Fibroblast of skin of left biceps (primary cell): ENCODE measurements at places on chromosomes 11 and 22.

DNA sequence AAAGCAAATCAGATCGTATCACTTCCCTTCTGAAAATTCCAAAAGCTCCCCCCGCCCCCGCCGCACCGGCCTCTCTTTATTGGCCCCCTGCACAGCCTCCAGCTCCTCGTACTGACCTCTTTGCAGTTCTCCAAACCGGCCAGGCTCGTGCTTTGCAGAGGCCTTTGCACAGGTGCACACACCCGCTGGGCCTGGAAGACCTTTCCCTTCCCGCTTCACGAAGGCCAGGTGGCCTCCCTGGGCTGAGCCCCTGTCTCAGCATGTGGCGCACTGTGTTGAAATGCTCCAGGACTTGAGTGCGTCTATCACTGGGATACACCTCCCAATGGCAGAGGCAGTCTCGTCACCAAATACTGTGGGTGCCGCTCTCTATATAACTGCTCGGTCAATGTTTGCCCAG is 13.2 kb upstream of the ADA2 start:
- DNase-seq, result no peak

- DNase-seq, result no peak
Observed at GRCh38 chr22:26161746-26162145, 7.5 kb upstream of the SEZ6L start.

- DNase-seq, result no peak
Observed at GRCh38 chr22:19774628-19775027, 14.1 kb downstream of the TBX1 start.

- DNase-seq, result no peak
Observed at GRCh38 chr22:50420581-50420980, 54.3 kb downstream of the SBF1 start.

DNA sequence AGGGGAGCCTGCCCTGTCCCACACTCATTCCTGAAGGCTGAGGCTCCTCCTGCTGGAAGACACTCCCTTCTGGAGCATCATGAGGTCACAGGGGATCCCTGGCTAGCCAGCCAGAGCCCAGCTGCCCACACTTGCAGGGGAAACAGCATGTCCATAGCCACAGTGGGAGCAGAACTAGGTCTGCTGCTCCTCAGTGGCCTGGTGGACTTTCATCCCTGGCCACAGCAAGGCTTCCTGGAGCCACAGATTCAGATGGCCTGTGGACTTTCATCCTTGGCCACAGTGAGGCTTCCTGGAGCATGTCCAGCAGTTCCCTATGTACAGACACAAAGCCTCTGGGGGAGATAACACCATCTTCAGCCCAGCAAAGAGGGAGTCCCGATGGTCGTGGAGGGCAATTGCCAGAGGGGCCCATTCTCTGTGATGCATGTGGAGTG is 5.9 kb upstream of the APOL6 start:
- no peak for DNase-seq

GRCh38 chr22:43772831-43773230 is 39.3 kb downstream of the EFCAB6 start:
- DNase-seq, result no peak

DNA sequence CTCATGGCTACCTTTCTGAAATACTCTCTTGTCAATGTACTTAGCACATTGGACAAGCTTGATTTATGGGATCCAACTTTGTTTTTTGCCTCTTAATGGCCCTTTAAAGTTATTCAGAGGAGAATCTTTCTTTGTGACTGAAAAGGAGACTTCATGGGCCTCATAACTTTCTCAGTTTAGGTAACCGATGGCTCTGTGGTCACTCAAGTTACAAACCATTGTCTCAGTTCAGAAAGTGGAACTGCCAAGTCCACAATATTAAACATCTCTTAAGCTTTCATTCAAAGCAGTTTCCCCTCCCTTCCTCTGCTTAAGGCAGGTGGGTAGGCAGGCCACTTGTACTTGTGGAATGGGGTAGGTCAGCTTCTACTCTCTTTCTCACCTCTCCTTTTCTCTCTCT is 12.3 kb upstream of the ARL14EP start:
- DNase-seq, result no peak

DNA sequence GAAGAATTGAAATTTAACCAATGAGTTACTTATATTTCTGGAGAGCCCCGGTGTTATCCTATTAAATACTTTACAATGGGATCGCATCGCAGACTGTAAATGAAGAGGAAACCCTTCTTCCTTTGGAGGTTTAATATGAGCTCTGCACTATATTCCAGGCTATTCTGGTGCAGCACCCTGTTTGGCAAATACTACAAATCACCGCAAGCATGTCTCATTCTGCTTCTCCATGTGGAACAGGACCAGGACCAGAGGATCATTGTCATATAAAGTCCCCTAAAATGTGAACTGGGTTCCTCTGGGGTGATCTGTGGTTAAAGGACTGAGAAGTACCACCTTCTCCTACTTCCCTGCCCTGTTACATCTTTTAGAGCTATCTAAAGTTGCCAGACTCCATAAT is 703.7 kb downstream of the DLG2 start:
- no peak for DNase-seq

DNA sequence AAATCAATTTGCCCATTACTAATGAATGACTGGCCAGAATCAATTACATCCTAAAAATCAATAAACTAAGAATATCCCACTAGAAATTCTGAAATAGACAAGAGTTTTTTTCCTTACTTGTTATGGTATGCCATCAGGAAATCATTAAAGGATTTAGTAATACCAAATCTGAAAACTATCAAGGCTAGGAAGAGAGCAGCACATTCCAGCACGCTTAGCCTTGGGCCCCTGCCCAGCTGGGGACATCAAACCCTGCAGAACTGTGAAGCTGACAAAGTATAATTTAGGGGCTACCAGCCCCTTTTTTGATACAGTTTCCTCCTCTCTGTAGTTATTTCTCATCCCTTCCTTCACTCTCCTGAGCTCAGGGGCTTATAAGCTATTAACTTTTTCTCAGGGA is 247.8 kb upstream of the ZC3H12C start:
- peak; percentile 64 for DNase-seq

DNA sequence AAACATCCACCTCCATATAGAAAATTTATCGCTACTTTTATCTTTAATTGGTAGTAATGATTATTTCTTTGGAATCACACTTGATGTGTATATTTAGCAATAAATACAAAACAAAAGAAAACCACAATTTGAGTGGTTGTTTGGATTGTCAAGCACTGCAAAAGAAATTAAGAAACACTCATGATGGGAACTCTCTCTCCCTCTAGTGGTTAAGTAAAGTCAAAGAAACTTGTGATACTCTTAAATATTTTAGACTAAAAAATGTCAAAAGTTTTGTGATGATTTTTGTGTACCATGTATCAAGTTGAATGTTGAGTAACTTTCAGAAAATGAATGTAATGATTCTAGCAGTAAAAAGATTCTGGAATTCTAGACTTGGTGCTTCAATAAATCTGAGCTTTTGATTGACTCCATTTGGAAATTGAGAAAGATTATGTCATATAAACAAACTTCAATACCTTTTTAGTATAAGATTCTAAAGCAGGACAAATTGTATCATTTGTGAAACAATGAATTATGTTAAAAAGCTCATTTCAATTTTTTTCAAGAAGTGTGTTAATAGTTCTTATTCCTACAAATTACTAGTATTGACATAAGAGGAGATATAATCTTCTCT is 20.8 kb downstream of the MUC15 start:
- DNase-seq, result peak; percentile 3

- no peak for DNase-seq
Observed at GRCh38 chr22:36143066-36143815, 17.3 kb downstream of the APOL3 start.

DNA sequence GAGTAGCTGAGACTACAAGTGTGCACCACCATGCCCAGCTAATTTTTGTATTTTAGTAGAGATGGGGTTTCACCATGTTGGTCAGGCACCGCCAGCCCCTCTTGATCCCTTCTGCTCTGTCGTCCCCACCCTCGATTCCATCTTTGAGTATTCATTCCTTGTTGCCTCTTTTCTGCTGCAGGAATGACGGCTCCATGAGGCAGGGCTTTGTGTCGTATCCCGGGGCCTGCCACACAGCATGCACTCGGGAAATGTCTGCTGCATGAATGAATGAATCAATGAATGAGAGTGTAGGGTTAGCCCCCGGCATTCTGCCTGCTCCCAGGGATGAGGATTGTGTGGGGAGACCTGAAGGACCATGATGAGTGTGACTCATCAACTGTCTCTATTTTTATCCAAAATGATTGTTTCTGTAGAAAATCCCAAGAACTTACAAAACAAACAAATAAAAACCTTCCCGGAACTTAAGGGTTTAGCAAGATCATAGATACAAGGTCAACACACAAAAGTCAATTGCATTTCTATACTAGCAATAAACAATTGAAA is 54.6 kb upstream of the SLC22A12 start:
- no peak for DNase-seq

DNA sequence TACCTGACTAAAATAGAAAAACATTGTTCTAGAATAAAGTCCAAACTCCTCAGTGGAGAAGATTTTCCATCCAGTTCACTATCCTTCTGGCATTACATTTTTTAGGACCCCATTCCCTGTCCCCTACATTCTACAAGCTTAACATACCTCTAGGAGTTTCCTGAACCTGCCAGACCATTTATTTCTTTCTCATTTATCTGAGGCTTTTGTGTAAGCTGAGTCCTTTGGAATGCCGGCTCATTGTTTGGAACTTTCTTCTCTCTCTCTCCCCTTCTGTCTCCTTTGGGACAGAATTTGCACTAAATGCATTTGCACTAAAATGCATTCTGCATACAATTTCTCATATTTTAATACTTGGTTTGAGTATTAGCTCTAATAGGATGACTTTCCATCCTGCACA is 393.0 kb upstream of the ANO3 start:
- DNase-seq, result no peak

DNA sequence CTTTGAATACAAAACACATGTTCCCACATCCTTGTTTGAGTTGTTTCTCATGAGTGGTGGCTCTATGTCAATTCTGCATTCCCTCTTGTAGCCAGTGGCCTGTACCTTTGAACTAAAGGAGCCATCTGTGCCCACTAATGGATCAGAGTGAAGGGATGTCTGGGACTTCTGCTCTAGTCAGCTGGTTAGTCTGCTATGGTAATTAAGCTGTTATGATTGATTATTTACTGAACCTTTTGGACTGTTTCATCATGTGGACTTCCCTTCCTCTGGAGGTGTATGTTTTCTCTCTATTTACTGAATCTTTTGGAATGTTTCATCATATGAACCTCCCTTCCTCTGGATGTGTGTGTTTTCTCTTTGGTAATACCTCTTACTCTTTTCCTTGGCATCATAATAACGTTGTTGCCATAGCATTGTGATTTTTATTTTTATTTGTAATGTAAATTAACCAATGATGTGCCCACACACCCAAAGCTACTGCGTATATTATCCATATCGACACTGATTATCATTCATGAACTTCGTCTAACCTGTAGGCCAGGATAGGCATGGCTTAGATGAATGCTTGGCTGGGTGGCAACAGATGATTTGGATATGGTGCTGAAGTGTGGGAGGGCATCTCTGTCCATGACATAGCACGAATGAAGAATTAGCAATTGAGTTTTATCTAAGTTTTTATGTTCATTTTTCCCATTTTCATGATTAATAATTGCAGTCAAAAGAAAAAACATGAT is 112.3 kb upstream of the SORL1-AS1 start:
- no peak for DNase-seq

DNA sequence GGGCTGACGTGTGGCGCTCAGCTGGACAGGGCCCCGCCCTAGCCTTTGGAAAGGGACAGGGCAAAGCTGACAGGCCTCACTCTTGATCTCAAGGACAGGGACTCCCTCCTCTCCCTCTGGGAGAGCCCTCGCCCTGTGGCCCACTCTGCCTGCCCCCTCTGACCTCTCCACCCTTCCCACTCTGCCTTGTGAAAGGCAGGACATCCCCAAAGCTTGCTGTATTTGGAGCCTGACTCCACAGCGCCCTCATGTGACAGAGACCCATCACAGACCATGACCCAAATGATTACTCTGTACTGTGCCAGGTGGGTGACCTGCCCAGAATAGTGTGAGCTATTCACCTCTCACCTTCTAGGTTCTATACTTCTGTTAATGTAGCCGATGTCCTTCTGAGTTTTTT is 18.8 kb downstream of the P2RY2 start:
- no peak for DNase-seq

GRCh38 chr22:16961477-16962186 is 46.4 kb downstream of the GAB4 start:
- DNase-seq, result no peak

DNA sequence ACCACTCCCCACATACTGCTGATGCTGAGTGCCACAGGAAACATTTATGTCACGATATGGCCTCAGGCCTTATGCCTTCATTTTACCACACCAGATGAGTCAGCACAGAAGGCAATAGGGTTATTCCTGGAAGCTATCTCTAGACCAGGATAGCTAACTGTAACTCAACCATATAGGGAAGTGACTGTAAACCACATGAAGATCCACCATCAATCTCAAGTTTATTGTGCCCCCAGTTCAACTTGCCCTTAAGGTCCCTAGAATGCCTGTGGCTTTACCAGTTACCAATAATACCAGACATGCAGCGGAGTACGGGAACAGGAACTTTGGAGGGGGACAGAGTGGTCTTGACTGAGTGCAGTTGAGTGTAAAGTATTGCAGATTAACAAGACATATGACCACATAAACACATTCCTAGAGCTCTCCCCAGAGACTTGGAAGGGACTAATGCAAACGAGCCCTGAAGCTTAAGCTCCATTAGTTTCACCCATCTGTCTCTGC is 180.9 kb downstream of the KIF18A start:
- DNase-seq, result peak; percentile 99

GRCh38 chr11:128497061-128497775 is 90.1 kb downstream of the ETS1 start:
- peak; percentile 99 for DNase-seq

GRCh38 chr22:22974795-22975580 is 87.4 kb downstream of the IGLL5 start:
- no peak for DNase-seq

GRCh38 chr11:81449588-81450156 is 1284.0 kb downstream of the FAM181B start:
- DNase-seq, result no peak
